ENCODE measurements at places on chromosomes 7 and 10.

- DNase-seq, result no peak
These were observed 135.2 kb downstream of the ADCY1 start for GRCh38 chr7:45709168-45710042.

GRCh38 chr7:138784692-138785091 is 13.1 kb upstream of the TMEM213 start:
- no peak for DNase-seq

- peak; percentile 57 for DNase-seq
These were observed 46.1 kb downstream of the ARMH3 start for GRCh38 chr10:102009801-102010425.

DNA sequence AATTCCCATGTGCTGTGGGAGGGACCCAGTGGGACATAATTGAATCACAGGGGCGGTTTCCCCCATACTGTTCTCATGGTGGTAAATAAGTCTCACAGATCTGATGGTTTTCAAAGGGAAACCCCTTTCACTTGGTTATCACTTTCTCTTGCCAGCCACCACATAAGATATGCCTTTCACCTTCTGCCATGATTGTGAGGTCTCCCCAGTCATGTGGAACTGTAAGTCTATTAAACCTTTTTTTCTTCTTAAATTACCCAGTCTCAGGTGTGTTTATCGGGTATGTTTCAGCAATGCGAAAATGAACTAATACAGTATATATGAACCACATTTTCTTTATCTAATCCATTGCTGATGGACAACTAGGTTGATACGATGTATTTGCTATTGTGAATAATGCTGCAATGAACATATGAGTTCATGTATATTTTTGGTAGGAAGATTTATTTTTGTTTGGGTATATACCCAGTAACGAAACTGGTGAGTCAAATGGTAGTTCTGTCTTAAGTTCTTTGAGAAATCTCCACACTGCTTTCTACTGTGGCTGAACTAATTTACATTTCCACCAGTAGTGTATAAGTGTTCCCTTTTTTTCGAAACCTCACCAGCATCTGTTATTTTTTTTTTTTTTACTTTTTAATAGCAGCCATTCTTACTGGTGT is 70.0 kb upstream of the HGF start:
- DNase-seq, result no peak

DNA sequence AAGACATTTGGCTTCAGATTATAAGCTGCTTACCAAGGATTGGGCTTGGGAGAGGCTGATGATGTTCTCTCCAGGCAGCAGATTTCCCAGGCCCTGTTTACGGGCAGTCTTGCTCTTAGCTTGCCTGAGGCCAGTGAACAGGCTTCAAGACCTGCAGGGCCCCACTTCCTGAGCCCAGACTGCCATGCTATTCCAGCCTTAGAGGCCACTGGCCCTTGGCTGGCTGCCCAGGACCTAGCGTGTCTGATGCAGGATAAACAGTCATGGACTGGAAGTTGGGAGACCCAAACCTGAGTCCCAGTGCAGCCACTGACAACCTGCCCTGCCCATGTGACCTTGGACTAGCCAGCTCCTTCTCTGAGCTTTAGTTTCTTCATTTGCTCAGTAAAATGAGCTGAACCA is 2.9 kb downstream of the PRXL2A start:
- no peak for DNase-seq

DNA sequence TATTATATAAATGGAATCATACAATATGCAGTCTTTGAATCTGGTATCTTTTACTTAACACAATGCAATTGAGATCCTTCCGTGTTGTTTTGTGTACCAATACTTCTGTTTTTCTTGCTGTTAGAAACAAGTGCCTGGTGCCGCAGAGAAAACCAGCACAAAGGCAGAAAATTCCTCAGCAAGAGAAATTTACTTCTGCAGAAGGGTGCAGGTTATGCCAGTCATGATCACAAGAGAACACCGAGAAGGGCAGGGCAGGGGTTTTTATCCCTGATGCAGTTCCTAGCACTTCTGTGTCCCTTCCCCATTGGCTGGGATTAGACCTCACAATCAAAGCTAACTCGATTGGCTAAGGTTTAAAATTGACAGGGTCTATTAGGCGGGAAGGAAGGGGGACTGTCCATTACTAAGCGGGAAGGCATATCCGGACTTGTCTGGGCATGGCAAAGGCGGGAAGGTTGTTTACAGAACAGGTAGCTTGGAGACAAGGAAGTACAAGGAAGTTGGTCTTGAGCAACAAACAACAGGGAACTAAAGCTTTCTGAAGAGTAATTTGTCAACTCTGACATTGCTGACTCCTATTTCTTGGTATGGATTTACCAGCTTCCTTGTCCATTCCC is 2.4 kb upstream of the ZNF33B start:
- DNase-seq, result no peak

GRCh38 chr10:95909561-95909960 is 1.8 kb downstream of the CC2D2B start:
- DNase-seq, result no peak

DNA sequence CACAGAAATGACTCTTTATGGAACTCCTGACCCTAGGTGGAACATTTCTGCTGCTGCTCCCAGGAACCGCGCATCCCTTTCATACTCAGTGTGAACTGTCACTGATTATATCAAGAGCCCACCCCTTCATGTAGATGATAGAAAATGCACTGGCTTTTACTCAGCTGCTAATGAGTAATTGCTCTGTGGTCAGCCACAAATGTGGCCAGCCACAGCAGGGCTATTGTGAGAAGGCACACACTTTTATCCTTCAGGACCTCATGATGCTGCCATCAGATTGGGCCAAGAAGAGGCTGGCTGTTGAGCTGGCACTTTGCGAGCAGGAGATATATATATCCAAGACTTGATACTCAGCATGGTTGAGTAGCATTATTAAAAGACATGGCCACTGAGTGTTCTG is 124.7 kb downstream of the CFAP58 start:
- DNase-seq, result no peak

DNA sequence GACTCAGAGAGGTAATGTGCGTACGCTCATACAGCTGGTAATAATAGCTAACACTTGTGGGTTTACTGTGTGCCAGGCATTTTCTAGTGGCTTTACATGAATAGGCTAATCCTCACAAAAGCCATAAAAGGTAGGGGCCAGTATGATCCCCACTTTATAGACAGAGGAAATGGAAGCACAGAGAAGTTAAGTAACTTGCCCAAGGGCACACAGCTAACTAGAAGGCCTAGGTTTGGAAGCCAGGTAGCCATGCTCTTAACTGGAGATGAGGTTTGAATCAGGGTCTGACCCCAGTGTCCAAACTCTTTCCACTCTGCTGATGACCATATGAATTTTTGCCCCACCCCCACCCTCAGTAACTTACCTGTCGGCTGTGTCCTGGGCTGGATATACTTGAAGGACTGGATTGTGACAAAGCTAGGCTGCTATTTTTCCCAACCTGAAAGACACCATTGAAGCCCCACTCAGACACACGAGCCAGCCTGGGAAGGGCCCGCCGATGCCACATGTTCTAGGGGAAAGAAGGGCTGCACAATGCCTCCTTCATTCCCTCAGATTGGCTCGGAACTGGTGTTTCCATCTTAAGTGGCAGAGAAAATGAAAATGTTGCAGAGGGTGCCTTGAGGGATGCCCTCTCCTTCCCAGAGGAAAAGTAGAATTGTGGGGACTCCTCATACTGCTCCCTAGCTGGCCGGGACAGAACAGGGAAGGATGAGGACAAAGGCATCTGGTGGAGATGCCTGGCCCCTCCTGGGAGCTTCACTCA is 29.1 kb upstream of the EFCAB10 start:
- no peak for DNase-seq

DNA sequence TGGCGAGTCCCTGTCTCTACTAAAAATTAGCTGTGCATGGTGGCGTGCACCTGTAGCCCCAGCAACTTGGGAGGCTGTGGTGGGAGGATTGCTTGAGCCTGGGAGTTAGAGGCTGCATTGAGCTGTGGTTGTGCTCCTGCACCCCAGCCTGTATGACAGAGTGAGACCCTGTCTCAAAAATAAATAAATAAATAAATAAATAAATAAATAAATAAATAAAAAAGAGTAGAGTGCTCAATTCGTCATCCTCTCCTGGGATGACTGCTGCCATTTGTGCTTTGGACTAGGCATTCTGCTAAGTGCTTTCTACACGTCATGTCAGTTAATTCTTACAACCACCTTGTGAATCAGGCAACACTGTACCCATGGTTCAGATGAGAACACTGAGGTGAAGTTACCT is 130.6 kb downstream of the DOCK1 start:
- DNase-seq, result no peak

DNA sequence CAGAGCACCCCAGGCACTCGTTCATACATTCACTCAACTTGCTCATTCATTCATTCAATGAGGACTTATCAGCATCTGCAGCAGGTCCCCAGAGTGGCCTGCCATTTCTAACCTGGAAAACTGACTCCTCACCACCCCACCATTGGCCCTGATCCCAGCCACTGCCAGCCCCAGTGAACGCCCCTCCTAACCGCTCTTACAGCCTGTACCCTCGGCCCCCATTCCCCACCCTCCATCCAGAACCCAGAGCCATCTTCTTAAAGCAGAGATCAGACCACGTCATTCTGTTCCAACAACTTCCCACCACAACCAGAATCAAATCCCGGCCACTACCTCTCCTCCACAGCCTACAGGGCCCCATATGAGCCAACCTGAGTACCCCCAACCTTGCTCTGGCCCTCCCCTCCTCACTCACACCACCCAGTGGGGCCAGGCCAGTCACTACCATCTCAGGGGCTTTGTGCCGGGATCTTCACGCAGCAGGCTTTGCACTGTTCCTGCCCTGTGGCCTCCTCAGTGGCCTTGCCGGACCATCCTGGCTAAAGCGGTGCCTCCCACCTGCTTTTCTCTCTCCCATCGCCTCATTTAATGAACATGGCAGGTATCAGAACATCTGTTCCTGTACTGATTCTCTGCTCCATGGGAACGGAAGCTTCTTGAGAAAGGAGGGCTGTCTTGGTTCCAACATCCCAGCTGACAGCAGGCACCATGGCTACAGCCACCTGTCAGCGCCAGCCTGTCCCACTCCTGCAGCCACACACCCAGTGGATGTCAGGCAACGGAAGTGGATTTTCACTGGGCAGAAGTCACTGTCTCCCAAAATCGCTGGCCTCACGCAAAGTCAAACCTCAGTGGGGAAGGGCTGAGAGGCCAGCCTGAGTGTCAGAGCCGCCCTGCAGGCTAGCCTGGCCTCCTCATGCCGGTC is 45.4 kb downstream of the FAM53B start:
- peak; percentile 35 for DNase-seq

DNA sequence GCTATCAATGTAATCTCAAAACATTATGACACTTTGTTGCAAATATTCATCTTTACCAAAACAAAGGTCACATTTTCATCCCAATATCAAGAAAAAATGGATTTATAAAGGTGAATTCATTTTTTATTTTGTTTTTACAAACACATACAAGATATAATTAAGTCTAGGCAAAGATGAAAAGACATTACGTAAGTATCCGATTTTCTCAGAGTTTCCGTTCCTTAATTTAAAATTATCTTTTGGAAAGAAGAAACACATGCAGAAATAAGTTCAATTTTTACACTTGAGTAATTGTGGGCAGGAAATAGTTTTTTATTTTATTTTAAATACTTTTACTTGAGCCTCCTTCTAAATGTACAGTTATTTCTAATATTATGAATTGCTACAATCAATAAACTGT is 24.6 kb downstream of the RTKN2 start:
- DNase-seq, result no peak

DNA sequence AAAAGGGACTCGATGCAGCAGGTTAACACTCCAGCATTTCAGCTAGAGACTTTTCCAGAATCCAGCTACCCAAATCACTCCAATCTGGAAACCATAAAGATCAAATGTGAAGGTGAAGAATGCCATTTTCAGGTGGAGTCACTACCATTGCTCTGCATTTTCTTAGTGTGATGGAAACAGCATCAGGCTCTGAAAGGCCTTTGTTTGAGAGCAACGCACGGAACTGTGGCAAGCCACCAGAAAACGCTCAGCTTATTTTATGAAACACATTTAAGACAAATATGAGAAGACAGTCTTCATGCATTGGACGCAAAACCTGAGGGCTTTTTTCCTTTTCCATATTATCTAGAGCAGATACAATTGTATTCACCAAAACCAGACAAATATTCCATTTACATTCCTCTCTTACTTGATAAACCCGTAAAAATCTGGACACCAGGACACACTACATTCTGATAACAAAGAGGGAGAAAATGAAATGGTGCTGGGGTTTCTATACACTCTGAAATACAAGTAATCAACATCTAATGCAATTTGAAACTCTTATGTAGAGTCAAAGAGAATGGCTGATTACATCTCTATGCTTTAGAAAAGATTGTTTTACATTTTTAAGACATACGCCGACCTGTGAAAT is 99.1 kb downstream of the NRP1 start:
- DNase-seq, result no peak

GRCh38 chr7:30074422-30075030 is 46.3 kb downstream of the PLEKHA8 start:
- DNase-seq, result no peak

GRCh38 chr10:128474571-128474970 is 348.3 kb upstream of the MKI67 start:
- no peak for DNase-seq
